ENCODE measurements at places on chromosomes 13 and 19. TPM values are rescaled to one million over a fixed set of nuclear protein-coding genes. Genes with fewer than 3 reads are reported as not detected.
A peak's percentile ranks its signal among the peaks of the same experiment; 100 is the strongest.

Gene KLC3
- polyA plus RNA-seq = not detected

DNA sequence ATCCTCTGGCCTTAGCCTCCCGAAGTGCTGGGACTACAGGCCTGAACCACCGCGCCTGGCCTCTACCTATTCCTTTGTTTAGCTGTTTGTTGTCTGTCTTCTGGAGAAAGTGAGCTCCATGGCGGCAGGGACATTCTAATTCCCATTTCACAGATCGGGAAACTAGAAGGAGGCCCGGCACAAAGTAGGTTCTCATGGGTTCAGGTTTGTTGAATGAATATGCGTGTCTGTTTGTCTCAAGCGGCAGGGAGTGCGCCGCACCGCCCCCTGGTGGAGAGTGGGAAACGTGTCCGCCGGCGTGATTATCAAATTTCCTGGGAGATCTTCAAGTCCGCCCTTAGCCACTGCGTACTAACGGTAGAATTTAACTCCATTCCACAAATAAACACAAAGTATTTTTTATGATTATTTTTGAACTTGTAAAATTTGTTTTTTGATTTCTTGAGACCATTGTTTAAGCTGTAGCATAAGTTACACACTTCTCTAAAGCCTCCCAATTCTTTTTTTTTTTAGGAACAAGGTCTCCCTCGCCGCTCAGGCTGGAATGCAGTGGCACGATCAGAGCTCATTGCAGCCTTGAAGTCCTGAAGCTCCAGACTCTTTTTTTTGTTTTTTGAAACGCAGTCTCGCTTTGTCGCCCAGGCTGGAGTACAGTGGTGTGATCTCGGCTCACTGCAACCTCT, 8.9 kb upstream of the CCDC9 start:
- peak; percentile 83 for DNase-seq

Gene RDH8
- not detected for polyA plus RNA-seq

- no peak for DNase-seq
Measured at GRCh38 chr13:100584896-100585295, 3.7 kb downstream of the GGACT start.

Gene SOX21
- polyA plus RNA-seq = not detected

DNA sequence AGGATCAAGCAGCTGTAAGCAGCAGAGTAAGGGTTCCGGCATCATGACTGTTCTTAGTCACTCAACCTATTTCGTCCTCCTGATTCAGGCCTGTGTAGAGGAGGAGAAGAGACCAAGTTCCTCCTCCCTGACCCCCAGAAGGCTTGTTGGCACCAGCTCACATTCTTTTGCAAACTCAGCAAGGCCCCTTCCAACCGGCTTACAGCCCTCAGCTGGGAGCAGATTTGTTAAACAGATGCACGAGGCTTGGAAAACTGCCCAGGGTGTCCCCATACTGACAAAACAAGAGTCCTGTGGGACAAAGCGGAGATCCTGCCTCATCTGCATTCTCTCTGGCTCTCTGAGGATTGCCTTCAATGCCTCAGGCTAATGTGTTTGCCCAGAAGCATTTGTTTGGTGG, 113.2 kb upstream of the SOX21 start:
- peak; percentile 67 for DNase-seq

Gene TDRD3
- polyA plus RNA-seq = 26.6 TPM

Gene TNNT1
- 32.3 TPM for polyA plus RNA-seq

Gene LILRB1
- polyA plus RNA-seq = 1.4 TPM

DNA sequence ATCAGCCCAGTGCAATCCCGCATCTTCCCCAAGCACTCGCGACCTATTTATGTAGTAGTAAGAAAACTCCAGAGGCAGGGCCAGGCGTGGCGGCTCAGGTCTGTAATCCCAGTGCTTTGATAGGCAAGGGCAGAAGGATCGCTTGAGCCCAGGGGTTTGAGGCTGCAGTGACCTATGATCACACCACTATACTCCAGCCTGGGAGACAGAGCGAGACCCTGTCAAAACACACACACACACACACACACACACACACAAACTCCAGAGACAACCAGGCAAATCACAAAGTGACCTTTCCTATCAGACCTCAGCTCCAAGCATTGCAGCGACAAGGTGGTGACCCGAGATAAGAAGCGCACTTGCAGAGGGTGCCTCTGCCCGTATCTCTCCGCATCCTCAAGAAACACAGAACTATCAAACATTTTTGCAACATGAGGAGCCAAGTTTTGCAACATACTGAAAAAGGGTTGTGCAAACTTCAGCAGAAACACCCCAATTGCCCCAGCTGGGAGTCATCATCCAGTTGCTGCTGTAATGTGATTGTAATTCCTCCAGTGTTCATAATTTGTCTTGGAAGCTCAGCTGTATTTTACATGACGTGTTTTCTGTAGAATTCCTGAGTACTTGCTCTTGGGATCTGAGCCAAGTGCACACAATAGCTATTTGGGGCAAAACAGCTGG, 8.7 kb upstream of the KLF2 start:
- DNase-seq = peak; percentile 30
